ENCODE measurements at places on chromosomes 7 and 10. TPM values are rescaled to one million over a fixed set of nuclear protein-coding genes. Genes with fewer than 3 reads are reported as not detected.
A peak's percentile ranks its signal among the peaks of the same experiment; 100 is the strongest.

The THSD7A gene
- 1.6 TPM for total RNA-seq

DNA sequence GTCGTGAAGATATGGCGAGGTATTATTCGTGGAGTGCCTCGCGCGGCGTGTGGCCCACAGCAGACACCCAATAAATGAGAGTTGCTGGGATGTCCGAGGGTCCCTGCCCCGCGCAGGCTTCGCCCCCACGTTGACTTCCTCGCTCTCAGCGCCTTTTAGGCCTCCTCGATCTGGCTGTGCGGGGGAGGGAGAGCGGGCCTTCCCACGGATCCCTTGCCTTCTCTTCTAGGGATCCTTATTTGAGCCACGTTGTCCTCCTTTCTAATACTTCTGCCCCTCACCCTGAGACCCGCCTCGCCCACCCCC lies 660 bp downstream of the VCL start:
- no peak for DNase-seq

- DNase-seq: no peak
Observed at GRCh38 chr10:98915911-98916310, 319.7 kb downstream of the HPSE2 start.

- no peak for DNase-seq
Observed at GRCh38 chr7:156896388-156897022, 3.5 kb upstream of the LMBR1 start.

The NFKB2 gene
- 11.0 TPM for total RNA-seq

- peak; percentile 89 for DNase-seq
Observed at GRCh38 chr7:101856473-101857357, 39.3 kb downstream of the CUX1 start.

DNA sequence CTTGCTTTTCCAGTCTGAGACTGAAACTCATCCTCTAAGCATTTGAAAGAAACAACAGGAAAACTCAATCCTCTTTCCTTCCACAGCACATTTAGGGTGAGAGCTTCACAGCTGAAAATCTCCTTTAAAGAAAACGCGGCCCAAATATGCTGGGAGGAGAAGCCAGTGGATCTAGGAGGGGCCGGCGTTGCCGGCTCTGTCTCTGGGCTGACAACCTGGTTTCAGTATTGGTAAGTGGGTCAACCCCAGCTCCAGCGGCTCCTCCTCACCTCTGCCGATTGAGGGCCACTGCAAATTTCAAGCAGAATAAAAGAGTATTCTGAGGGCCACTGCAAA lies 75.3 kb upstream of the CPXM2 start:
- DNase-seq: no peak

GRCh38 chr7:130993671-130994365 lies 259.8 kb upstream of the KLF14 start:
- no peak for DNase-seq

All from left ventricle myocardium inferior (tissue), 1 donor.